Smooth muscle cell of the brain vasculature (primary cell): ENCODE measurements at places on chromosomes 12 and 14.

DNA sequence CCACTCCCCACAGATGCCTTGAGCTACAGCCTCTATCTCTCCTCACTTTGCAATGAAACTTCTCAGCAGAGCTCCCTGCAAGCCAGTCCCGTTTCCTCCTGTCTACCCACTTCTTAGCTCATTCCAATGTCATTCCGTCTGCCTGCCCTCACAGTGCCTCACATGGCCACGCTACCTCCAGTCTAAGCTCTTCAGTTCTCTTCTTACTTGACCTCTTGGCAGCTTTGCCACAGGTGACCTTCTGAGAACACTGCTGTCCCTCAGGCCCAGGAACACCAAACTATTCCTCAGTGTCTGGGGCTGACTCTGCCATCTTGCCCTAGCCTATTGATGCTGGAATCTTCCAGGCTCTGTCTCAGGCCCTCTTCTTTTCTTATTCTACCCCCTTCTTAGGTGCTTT, 110.1 kb downstream of the EGLN3 start:
- DNase-seq, result no peak

GRCh38 chr14:24368212-24368561, 203 bp downstream of the NFATC4 start:
- DNase-seq, result no peak

GRCh38 chr14:54489731-54490444, 1.1 kb upstream of the GMFB start:
- no peak for DNase-seq

DNA sequence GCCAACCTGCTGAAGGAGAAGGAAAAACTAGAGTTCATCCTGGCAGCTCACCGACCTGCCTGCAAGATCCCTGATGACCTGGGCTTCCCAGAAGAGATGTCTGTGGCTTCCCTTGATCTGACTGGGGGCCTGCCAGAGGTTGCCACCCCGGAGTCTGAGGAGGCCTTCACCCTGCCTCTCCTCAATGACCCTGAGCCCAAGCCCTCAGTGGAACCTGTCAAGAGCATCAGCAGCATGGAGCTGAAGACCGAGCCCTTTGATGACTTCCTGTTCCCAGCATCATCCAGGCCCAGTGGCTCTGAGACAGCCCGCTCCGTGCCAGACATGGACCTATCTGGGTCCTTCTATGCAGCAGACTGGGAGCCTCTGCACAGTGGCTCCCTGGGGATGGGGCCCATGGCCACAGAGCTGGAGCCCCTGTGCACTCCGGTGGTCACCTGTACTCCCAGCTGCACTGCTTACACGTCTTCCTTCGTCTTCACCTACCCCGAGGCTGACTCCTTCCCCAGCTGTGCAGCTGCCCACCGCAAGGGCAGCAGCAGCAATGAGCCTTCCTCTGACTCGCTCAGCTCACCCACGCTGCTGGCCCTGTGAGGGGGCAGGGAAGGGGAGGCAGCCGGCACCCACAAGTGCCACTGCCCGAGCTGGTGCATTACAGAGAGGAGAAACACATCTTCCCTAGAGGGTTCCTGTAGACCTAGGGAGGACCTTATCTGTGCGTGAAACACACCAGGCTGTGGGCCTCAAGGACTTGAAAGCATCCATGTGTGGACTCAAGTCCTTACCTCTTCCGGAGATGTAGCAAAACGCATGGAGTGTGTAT, 2.4 kb downstream of the FOS start:
- no peak for DNase-seq

DNA sequence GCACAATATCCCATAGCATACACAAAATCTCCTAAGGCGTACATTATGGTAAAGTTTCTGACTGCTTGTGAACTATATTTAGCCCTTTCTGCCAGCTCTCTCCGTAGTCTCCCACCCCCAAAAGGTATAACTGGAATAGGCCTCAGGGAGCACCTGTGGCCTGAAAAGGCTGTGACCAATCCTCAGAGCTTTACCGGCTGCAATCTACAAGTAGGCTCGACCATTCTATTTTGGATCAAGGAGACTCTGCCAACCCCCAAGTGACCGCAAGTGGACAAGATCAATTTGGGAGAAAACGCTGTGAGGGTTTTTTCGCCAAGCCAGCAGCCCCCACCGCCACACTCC, 1.2 kb downstream of the PPTC7 start:
- no peak for DNase-seq

GRCh38 chr14:21075719-21076437, 5.8 kb downstream of the ARHGEF40 start:
- DNase-seq, result no peak

DNA sequence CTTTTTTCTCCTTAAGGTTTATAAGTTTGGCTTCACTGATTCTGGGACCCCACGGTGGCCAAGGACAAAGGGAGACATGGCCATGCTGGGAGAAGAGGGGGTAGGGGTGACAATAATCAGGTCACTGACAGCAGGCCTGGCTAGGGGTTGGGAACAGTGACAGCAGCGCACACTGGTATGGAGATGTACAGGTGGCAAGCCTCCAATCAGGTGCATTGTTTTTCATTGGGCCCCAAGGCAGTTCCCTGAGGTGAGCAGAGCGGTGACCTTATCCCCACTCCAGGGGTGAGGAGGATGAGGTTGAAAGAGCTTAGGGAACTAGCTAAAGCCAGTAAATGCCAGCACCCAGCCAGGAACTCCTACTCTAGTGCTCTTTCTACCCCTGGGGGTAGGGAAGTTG, 1.4 kb downstream of the SYNDIG1L start:
- no peak for DNase-seq

- no peak for DNase-seq
These were observed 5.3 kb downstream of the OASL start for GRCh38 chr12:121033625-121034349.

DNA sequence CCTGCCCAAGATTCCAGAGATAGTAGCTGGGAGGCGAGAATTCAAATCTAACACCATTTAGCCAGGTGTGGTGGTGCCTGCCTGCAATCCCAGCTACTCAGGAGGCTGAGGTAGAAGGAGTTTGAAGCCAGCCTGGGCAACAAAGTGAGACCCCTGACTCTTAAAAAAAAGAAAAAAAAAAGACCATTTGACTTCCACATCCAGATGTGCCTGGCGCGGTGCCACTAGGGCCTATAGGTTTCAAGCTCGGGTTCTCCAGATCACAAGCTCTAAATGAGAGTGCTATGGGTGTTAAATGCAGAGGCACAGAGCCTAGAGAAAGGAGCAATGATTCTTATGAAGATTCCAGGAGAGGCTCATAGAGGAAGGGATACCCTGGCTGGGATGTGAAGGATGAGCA, 22.5 kb downstream of the SYNE3 start:
- DNase-seq, result no peak

GRCh38 chr12:44960856-44961255, 84.7 kb upstream of the NELL2 start:
- DNase-seq, result no peak

DNA sequence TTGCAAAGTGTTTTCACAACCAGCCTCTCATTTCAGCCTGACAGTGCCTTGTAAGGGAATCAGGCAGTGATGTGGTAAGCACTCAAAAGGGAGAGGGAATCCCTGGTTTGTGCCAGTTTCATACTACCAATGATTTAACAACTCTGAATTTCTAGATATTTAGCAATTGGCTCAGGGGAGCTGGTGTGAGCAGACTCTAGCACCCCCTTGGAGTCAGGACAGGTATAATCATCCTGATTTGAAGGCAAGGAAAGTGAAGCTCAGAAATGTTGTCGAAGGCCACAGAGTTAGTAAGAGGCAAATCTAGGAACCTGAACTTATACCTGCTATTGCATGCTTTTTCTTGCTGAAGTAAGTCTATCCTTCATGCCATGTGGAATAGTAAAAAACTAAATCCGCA, 63.1 kb upstream of the DACT1 start:
- DNase-seq, result no peak

- no peak for DNase-seq
These were observed 142.0 kb upstream of the FSCB start for GRCh38 chr14:44649061-44649460.

- DNase-seq, result no peak
These were observed 11.5 kb downstream of the XRCC3 start for GRCh38 chr14:103703433-103704385.

DNA sequence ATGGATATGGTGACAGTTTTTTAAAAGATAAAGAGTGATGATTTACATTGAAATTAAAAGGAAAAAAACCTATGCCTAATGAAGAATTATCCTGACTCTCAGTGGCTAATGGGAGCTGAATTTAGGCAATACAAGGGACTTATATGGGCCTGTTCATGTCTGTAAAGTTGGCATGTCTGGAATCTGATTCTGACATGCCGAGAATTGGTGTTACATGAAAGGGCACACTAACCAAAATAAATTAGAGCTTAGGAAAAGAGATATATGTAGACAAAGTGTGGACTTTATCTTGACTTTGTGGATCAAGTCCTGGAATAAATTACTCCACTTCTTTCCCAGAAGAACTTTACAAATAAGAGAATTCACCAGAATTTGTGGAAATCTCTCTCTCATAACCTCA, 1.1 kb downstream of the TDG start:
- DNase-seq, result no peak

- no peak for DNase-seq
These were observed 9.2 kb upstream of the CCDC197 start for GRCh38 chr14:93987815-93988476.

GRCh38 chr12:104480826-104481440, 24.2 kb downstream of the CHST11 start:
- DNase-seq, result no peak

- no peak for DNase-seq
These were observed 791.0 kb downstream of the TMTC2 start for GRCh38 chr12:83477696-83478095.

DNA sequence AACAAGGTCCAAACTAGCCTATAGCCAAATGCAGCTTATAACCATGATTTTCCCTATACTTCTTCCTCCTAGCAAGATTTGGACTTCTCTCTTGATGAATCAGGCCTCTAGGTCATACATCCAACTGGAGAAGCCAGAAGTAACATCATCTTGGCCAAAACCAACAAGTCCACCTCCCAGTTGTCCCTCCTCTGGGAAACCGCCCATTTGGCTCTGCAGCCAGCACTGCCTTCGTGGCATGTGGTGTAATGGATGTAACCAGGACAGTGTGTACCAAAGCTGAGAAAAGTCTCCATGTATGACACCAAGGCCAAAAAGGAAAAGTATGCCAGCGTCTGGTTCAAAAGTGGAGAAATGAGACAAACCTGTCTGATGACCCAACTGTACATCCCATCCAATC, 59.3 kb upstream of the VASH1 start:
- no peak for DNase-seq

DNA sequence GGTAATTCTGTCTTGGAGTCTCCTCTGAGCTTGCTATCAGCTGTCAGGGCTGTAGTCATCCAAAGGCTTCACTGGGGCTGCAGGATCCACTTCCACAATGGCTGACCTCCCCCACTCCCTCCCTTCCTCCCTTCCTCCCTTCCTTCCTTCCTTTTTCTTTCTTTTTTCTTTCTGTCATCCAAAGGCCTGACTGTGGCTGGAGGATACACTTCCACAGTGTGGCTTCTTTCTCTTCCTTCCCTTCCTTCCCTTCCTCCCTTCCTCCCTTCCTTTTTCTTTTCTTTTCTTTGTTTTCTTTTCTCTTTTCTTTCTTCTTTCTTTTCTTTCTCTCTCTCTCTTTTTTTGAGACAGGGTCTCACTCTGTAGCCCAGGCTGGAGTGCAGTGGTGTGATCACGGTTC, 30.6 kb downstream of the ARF6 start:
- no peak for DNase-seq

GRCh38 chr12:30845676-30846075, 80.9 kb upstream of the TSPAN11 start:
- no peak for DNase-seq

- DNase-seq, result no peak
These were observed 165.5 kb downstream of the PTPN11 start for GRCh38 chr12:112584266-112584722.

DNA sequence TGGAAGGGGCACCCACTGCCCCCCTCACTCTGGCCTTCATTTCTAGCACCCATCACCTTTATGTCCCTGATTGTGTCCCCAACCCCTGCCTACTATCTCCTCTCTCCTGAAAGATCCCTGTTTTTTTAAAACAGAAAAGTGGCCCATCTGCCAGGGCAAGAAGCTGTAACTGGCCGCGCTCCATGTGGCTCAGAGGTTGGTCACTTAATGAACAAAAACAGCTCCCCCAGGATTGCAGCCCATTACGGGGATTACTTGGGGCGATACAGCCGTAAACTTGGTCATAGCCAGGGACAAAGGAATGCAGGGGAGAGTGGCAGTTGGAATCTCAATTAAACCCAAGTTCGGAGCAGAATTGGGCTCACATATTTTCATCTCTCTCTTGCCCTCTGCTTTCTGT, 34.8 kb upstream of the VSX2 start:
- no peak for DNase-seq

DNA sequence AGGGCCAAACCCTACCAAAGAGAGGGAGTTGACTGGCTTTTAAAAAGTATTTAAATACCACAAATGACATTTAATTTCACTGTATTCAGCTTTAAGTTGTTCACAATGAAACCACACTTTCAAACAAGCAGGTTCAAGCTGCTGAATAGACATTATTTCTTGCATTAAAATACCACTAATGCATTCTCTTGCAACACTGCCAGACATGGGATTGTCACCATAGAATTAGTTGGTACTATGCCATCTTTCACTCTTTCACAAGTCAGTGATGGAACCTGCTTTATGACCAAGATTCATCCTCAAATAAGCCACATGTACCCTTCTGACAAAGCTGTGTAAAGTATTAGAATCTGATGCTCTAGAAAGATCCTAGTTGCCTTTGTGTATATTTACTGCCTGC, 239.4 kb downstream of the PAWR start:
- DNase-seq, result no peak

GRCh38 chr14:22925513-22925912, 3.7 kb downstream of the PRMT5 start:
- no peak for DNase-seq

- no peak for DNase-seq
These were observed 72.5 kb downstream of the TSPAN9 start for GRCh38 chr12:3149515-3150307.

DNA sequence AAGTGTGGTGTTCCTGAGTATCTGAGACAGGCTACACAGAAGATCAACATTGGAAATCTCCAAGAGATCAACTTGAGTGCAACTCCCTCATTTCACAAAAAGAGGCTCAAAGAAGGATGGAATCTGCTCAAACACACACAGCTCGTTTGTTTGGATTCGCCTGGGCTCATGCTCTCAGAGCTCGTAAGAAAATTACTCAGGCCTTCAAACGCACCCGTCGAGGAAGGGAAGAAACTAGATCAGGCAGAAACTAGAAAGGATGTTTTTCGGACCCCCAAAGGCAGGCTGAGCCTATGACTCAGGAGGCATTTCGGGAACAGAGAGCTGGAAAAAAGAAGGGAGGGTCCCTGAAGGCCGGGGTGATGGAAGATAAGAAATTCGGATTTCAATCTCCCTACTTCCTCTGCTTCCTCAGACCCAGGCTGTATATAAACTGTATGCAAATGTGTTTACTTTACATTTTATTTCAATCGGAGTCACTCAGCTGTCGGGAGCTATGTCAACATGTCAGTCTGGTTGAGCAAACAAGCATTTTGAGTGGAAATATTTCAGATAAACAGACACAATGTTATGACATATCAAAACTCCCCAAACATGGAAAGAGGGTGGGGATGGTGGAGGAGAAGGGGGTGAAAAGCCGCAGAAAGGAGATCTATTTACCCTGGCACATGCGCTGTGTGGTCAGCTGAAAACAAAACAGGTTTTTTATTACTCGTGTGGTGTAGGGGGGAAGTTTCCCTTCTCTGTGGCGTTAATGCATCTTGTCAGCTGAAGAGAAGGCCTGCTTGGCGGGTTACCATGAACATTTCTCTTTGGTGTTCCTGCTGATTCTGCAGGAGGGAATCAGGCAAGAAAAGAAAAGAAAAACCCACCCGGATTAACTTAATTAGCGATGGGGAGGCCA, 129.1 kb upstream of the TBX3 start:
- peak; percentile 55 for DNase-seq
